Activated naive CD4-positive, alpha-beta T cell treated with Interleukin-2 at 50 U/mL for 16 hours (primary cell): ENCODE measurements at places on chromosomes 2 and 18.

DNA sequence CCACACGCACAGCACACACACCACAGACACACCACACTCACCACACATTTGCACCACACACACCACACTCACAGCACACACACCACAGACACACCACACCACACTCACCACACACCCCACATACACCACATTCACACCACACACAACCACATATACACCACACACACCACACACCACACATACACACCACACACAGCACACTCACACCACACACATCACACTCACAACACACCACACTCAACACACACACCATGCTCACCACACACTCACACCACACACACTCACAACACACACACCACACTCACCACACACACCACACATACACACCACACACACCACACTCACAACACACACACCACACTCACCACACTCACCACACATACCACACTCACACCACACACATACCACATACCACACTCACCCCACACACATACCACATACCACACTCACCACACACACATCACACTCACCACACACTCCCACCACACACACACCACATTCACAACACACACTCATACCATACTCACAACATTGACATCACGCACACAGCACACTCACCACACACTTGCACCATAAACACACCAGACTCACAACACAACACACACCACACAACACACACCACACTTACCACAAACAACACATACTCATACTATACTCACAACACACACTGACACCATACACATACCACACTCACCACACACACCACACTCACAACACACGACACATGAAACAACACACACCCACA lies 60.0 kb downstream of the SDC1 start:
- DNase-seq: no peak

- no peak for DNase-seq
Observed at GRCh38 chr2:150426315-150426714, 61.2 kb downstream of the RND3 start.

- DNase-seq: no peak
Observed at GRCh38 chr2:118842661-118843482, 4.6 kb downstream of the EN1 start.

DNA sequence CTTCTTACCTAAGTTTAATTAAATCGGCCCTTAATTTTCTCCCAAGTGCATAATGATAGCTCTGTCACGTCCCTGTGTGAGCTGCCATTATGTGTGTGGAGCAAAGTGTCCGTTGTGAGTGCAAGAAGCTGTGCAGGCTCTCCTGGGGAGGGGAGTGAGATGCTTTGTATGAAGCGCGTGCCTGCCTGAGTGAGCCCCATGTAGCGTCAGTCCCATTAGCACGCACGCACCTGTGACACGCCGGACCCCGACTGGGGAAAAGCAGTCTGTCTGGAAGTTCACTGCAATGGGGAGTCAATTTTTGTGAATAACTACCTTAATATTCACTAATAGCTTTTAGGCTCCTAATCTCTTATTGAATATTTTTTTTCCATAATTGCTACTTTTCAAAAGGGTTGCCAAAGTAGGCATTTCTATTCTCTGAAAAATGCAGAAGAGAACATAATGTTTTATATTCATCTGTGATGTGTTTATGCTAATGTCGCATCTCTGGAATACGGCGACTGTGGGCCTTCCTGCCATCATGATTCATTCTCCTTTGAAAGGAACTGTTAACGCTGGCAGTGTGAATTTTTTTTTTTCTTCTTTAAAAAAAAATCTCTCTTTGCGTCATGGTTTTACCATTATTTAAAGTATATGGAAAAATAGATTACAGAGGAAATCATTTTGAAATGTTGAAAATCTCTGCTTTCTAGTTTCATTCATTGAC lies 157.7 kb downstream of the COL4A4 start:
- DNase-seq: no peak

GRCh38 chr2:230935130-230935430 lies 10.0 kb upstream of the GPR55 start:
- no peak for DNase-seq

DNA sequence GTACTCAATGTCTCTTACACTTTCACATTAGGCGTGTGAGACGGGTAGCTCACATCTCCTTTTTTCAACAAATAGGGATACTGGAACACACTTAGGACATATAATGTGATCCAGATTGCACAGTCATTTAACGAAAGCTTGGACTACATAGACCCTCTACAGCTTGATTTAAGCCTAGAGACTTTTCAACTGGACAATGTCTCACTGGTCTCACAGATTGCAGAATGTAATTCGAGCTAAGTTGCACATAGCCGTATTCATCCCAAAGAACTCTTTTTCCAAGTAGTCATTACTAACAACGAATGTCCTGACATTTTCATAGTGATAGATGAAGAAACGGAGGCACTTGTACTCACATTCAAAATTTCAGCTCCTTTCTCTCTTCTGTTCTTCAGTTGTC lies 612.1 kb downstream of the ZEB2 start:
- no peak for DNase-seq

DNA sequence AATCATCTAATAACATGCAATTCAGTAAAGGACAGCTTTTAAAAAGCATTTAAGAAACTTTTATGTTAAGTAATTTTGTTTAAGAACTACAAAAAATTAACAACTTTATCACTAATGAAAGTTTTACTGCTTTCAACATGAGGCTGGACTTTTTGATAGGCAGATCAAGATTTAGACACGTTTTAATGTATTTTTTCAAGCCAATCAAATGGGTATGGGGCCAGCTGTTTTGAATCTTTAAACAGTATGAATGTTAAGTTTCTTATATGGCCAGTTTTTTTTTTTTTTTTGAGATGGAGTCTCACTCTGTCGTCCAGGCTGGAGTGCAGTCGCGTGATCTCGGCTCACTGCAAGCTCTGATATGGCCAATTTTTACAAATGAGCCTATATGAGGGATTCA lies 73.1 kb downstream of the ST6GAL2 start:
- DNase-seq: no peak
